Neural progenitor cell (in vitro differentiated cells): ENCODE measurements at places on chromosomes 3 and 15. TPM values are rescaled to one million over a fixed set of nuclear protein-coding genes. Genes with fewer than 3 reads are reported as not detected.

The CA12 gene
- total RNA-seq, result 0.45 and 0.81 TPM in 2 replicates

The FMN1 gene
- 2.2 and 5.7 TPM in 2 replicates for total RNA-seq

DNA sequence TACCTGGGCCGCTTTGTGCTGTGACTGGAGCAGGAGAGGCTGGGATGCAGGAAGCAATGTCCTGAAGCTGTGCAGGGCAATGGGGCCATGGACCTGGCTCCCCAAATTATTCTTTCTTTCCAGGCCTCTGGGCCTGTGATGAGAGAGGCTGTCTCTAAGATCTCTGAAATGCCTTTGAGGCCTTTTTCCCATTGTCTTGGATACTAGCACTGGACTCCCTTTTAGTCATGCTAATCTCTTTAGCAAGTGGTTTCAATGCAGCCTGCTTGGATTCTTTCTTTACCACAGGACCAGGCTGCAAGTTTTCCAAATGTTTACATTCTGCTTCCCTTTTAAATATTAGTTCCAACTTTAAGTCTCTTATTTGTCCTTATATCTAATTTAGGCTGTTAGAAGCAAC, 64.8 kb upstream of the SGO1 start:
- H3K4me3 ChIP-seq, result no peak overlapping the region
- no peaks in the 10 kb centered on the region for H3K36me3 ChIP-seq
- DNase-seq, result peak; percentile 33
- H3K27me3 ChIP-seq, result no peaks in the 10 kb centered on the region

- no peak overlapping the region for H3K27ac ChIP-seq
- H3K36me3 ChIP-seq, result no peaks in the 10 kb centered on the region
- no peaks in the 10 kb centered on the region for H3K27me3 ChIP-seq
- no peak for DNase-seq
Observed at GRCh38 chr3:123695731-123696640, 111.1 kb upstream of the HACD2 start.

- peaks cover 66% of the 10 kb centered on the region for H3K4me1 ChIP-seq
- peak overlapping the region; percentile 72 for H3K27ac ChIP-seq
- H3K4me3 ChIP-seq, result no peak overlapping the region
Observed at GRCh38 chr3:25293736-25294135, 134.3 kb upstream of the RARB start.

DNA sequence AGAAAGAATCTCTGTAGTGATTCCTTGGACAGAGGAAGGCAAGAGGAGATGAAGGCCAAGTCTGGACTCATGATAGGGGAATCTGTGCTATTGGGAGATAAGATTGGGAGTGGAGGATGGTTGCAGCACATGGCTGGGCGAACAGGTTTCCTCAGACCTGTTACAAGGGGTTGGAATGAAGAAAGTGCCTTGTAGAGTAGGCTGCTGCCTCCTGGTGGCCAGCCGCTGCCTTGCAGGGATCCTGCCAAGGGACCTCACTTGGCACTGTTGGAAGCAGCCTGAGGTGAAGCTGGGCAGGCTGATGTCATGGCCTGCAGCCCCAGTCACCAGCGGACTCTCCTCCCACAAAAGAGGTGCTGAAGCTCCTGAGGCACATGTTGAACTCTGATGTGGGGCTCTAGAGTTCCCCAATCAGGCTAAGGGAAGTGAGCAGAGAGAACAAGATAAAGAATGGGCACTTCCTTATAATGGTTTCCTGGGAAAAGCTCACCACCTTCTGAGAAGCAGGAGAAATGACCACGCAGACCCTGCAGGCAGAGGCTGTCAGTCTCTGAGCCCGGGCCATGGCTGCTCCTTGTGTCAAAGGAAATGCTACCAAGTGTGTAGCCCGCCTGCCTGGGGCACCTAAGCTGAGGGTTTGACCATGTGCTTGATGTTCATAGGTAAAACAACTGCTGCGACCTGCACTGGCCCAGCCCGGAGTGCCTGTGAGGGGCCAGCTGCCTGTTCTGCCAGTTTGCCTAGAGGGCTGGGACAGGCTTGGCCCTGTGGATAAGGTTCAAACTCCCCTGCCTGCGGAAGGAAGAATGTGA, 1.6 kb upstream of the TEX264 start:
- H3K4me1 ChIP-seq, result no peaks in the 10 kb centered on the region
- H3K27me3 ChIP-seq, result peaks cover 39% of the 10 kb centered on the region
- DNase-seq, result peak; percentile 89
- no peak overlapping the region for H3K27ac ChIP-seq
- H3K4me3 ChIP-seq, result no peak overlapping the region

GRCh38 chr3:99818818-99819217, 1.2 kb downstream of the CMSS1 start:
- no peak for DNase-seq
- H3K36me3 ChIP-seq, result no peaks in the 10 kb centered on the region
- peaks cover 11% of the 10 kb centered on the region for H3K4me1 ChIP-seq
- H3K4me3 ChIP-seq, result peak overlapping the region; percentile 61
- no peaks in the 10 kb centered on the region for H3K27me3 ChIP-seq

DNA sequence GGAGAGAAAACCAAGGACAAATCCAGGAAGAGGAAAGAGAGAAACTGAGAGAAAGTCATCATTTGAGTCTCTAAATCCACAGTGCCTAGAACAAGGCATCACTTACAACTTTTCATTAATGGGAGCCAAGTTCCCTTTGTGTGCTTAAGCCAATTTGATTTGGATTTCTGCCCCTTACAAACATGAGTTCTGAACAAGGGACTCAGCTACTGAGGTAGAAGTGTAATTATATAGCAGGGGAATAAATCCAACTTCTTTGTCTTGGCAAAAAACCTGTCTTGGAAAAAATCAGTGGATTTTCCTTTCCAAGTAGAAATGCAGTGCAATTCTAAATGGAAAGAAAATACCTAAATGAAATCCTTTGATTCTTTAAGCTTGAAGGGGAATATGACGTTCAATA, 307.2 kb upstream of the CNTN3 start:
- no peaks in the 10 kb centered on the region for H3K4me1 ChIP-seq
- no peaks in the 10 kb centered on the region for H3K36me3 ChIP-seq
- H3K4me3 ChIP-seq, result no peak overlapping the region
- H3K27ac ChIP-seq, result no peak overlapping the region
